ENCODE measurements at places on chromosomes 1 and 21. TPM values are rescaled to one million over a fixed set of nuclear protein-coding genes. Genes with fewer than 3 reads are reported as not detected.

DNA sequence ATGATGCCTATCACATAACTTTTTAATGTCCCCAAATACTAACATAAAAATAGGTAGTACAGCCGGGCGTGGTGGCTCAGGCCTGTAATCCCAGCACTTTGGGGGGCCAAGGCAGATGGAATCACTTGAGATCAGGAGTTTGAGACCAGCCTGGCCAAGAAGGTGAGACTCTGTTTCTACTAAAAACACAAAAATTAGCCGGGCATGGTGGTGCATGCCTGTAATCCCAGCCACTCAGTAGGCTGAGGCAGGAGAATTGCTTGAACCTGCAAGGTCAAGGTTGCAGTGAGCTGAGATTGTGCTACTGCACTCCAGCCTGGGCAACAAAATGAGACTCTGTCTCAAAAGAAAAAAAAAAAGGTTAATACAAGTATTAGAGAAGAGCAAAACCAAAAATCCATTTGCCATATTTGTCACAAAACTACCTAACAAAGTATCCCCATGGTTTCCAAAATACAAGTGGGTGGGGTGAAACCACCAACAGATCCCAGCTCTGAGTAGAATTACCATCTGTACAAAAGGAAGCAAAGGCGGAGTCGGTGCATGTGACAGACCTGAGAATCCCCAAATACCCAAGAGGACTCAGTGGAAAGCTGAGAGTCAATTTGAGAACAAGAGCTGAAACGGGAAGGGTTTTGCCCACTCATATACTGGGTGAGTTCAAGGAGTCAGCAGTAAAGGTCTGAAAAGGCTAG lies 113.2 kb downstream of the TOMM20 start:
- DNase-seq = no peak

GRCh38 chr1:152436593-152437496 lies 22.8 kb upstream of the CRNN start:
- DNase-seq = no peak

Gene PTPRC
- 127 TPM for total RNA-seq

Gene TRAF3IP3
- 12.4 TPM for total RNA-seq

DNA sequence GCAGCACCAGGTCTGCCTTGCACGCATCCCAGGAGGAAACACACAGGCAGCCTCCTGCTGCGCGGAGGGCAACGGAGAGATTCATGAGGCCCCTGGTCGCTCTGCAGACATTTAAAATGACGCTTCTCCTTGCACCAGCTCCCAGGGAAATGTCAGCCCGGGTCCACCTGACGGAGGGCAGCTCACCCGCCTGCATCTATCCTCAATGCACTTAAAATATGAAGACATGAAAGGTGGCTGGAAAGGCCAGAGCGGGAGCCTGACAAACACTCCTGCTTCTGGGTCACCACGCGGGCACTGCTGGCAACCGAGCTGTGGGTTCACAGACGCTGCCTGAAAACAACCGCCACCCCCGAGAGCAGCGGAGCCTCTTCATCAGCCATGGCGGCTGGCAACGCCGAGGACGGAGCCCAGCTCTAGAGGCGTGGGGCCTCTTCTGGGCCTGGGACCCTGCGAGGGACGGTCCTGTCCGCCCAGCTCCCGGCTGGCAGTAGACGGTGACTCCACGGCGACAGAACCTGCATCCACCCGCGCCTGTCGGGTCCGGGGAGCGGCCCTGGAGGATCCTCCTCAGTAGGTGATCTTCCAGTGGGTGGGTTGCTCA lies 22.7 kb downstream of the POFUT2 start:
- DNase-seq = no peak

DNA sequence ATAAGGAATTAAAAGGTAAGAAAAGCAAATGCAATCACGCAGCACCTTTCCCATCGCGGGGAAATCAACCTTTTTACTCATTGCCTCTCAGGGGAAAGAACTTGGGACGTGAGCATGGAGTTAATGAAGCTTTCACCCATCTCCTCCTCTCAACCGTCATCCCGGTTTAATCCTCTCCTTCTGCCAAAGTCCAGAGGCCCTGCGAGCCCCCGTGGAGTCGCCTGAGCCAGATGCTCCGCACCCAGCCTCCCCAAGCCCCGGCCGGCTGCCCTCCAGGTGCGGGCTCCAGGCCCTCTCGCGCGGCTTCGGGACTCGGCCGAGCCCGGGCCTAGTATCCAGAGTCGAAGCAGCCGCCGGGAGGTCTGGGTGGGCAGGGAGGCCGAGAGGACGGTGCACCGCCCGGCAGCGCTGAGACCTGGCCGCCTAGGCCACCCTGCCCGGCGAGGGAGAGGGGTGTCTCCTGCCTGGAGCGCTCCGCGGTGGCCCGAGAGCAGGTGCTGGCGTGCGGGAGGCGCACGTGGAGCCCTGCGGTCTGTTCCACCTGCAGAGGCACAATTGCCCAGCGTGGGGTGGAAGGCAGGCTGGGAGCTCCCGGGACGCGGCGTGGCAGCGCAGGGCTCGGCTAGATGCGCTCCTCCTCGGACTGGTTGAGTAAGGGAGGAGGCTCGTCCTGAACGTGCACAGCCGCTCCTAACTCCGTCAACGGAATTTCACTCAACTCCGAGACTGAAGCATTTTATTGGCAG lies 218.5 kb downstream of the SDCCAG8 start:
- no peak for DNase-seq

- no peak for DNase-seq
Observed at GRCh38 chr1:21647431-21648351, 21.5 kb downstream of the RAP1GAP start.

Gene RNF223
- total RNA-seq = 0.55 TPM

DNA sequence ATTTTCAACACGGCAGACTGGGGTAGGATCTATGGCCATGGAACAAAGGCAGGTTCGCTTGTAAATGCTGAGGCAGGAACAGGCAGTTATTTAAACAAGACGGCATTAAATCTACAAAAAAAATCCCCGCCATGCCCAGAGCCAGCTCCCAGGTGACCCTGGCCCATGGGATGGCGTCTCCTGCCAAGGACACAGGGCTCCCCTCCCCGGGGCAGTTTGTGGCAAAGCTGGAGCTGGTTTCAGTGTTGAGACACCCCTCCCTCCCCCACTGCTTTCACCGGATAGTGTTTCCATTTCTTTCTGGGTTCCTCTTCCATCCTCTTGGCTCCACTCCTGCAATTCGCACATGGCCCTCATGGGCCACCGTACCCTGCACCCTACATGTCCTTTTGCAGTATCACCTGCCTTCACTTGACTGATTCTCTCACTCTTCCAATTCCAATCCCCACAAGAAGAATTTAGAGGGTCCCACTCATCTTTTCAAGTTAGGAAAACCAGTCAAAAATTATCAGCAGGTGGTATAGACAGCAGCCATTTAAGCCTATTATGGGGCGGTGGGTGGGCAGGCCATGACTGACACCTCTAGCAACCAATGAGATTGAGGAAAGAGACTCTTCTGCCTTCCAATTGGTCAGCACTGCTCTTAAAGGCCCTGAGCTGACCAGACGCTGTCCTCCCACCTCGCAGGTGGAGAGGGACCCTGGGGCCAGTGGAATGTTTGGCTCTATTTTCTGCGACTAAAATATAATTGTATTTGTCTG lies 52.0 kb downstream of the OLIG1 start:
- DNase-seq = no peak

DNA sequence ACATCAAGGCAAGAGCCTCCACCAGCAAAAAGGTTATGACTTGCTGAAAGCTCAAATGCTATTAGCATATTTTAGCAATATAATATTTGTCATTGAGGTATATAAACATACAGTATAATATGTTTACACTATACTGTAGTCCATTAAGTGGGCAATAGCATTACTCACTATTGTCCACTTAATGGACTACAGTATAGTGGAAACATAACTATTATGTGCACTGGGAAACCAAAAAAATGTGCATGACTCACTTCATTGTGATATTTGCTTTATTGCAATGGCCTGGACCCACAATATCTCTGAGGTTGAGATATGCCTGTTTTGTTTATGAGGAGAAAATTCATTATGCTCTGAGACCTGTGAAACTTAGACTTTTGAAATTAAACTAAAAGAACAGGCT lies 300.0 kb downstream of the BARHL2 start:
- DNase-seq = no peak

GRCh38 chr1:113322439-113322838 lies 67.9 kb upstream of the MAGI3 start:
- DNase-seq = no peak

Gene SPRR5
- total RNA-seq = not detected

DNA sequence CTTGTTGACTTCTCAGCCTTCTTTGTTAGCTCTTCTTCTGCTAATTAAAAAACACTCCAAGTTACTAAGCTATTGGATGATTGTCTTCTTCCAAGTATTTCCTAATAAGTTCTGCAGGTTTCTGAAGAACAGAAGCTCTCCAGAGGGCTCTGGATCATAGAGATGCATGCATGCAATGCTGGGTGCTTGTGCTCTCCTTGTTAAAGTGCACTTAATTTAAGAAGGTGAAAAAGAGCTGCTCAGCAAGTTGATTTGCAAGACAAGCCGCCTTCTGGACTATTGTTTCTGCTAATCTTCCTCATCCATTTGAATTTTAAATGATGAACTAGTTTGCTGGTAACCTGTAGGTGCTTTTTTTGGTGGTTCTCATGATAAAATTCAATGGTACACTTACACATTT lies 16.1 kb downstream of the RRP15 start:
- no peak for DNase-seq

DNA sequence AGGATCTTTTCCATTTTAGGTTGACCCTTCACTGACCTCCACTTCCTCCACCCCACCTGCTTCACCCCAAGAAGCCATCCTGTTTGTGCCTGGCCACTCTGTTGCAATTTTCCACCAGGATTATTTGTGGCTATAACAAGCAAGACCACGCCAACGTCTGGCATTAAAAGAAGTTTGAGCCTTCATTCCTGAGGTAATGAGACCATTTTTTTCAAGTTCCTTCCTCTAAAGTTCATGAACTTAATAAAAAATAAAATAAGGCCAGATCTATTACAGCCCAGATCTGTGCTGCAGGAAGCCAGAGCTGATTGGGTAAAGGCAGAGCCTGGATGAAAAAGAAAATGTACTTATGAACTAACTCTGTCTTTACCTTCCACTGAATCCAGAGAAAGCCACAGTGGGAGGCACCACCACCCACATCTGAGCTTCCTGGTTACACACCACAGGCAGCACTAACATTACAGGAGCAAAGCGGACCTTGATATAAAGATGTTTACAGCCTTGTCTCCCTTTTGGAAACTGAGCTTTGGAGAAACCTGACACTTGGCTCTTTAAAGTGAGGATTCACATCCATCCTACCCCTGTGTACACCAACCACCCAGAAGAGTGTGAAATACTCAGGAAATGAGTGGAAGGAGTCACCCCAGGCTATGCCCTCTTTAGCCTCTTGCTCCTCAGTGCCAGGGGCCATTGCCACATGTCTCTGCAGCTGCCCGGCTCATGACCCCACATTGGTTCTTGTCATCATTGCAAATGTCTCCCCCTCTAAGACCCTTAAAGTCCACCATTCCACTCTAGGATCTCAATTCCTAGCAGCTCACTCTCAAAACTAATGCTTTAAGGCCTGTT lies 293.6 kb downstream of the PLPP3 start:
- DNase-seq = no peak

- no peak for DNase-seq
Observed at GRCh38 chr1:16972189-16972895, 8.1 kb downstream of the MFAP2 start.

GRCh38 chr1:235027076-235027861 lies 101.4 kb downstream of the TOMM20 start:
- DNase-seq = no peak

DNA sequence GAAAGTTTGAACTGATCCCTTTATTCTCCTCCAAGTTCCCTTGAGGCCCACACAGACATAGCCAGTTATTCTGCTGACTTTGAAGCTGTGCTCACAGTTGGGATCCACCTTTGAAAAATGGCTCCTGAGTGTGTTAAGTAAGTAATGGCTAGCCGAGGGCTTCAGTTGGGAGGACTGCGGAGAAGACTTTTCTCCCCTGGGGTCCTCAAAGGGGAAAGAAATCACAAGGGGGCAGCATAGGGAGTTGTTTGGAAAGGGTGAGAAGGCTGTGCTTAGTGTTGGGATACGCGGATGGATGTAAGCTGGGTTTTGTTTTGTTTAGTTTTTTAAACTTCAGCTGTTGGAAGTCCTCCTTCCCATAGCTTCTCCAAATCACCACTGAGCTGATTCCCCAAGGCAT lies 8.3 kb downstream of the PGM1 start:
- DNase-seq = no peak

GRCh38 chr1:56193656-56194055 lies 385.7 kb downstream of the PLPP3 start:
- no peak for DNase-seq

DNA sequence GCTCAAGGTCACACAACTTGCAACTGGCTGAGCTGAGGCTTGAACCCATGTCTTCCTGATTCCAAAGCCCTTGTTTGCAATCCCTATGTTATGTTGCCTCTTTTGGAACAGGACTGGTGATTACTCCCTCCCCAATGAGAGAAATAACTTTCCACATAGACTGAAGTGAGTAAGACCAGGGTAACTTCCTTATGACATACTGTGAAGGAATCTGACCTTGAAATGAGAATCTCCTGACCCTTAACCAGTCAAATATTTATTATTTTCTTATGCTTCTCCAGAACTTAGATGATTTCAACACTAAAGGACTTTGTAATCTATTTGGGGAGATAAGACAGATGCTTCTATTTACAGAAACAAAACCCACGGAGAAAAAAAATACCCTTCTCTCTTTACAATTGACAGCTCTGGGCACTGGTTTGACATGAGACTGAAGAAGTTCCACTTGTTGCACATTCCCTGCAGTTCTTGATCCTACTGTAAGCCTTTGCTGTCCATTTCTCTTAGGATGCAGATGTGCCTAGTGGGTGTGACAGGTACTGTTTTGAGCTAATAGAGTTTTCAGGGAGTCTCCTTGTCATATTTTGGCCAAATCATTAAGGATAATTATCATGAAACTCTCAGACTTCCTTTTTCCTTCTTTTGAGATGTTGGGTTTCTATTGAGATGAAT lies 3.9 kb upstream of the RPTN start:
- no peak for DNase-seq

DNA sequence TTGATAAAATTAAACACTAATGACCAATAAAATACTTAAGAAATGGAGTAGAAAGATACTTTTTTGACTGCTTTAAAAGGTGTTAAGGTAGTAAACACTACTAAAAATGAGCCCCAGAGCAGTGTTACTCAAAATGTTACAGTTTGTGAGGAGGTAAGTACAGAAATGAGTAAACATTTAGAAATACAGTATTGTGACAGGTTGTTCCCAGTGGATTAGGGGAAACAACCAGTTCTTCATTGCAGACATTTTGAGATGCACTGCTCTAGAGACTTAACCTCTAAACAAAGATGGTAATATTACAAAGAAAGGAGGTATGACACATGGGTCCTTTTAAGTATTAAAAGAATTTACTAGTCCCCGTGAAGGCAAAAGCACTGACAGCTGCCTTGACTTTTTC lies 12.7 kb downstream of the DHX9 start:
- no peak for DNase-seq

GRCh38 chr1:159318784-159319551 lies 16.8 kb downstream of the FCER1A start:
- no peak for DNase-seq

DNA sequence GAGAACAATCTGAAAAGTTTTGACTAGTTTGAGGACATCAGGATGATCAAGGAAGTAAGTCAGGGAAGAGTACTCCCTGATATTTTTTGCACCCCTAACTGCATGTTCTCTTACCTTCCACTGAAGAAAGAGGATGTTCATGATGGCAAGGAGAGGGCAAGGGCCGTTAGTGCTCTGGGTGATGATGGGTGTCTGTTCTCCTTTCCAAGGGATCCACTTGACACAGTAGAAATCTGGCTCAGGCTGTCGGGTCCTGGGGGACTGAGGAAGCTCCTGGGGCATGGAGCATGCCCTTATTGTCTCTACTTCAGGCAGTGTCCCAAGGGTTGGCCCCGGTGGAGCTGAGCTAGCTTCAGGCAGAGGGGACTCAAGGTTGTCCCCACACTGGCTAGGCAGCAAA lies 4.7 kb downstream of the MINDY1 start:
- DNase-seq = no peak

Measured in upper lobe of right lung (tissue), 1 donor.